Esophagus (tissue), 2 donors: ENCODE measurements at places on chromosomes 11 and 22. TPM values are rescaled to one million over a fixed set of nuclear protein-coding genes. Genes with fewer than 3 reads are reported as not detected.

Gene KCNJ1
- 0.07 TPM for polyA plus RNA-seq

Gene KRTAP5-1
- not detected for polyA plus RNA-seq

Gene ZNF70
- 0.40 TPM for polyA plus RNA-seq

Gene OR52H1
- not detected for polyA plus RNA-seq

Gene IRAG1
- 8.6 TPM for polyA plus RNA-seq

Gene TLCD5
- polyA plus RNA-seq: 0.55 TPM

Gene PGR
- 0.12 TPM for polyA plus RNA-seq

Gene RIBC2
- 1.5 TPM for polyA plus RNA-seq

Gene SHANK2
- polyA plus RNA-seq: 4.4 TPM

Gene TUBA8
- 0.98 TPM for polyA plus RNA-seq

Gene C11orf97
- polyA plus RNA-seq: not detected

Gene TEX12
- polyA plus RNA-seq: 0.12 TPM

Gene NPAS4
- polyA plus RNA-seq: 0.16 TPM

Gene RGL4
- 0.73 TPM for polyA plus RNA-seq

Gene RFPL1
- polyA plus RNA-seq: not detected

Gene KCNK4
- not detected for polyA plus RNA-seq

Gene SLC22A6
- polyA plus RNA-seq: not detected

Gene POU2AF2
- polyA plus RNA-seq: not detected

Gene KCNQ1
- 0.31 TPM for polyA plus RNA-seq

Gene SHANK3
- polyA plus RNA-seq: 4.1 TPM

Gene DGKZ
- polyA plus RNA-seq: 27.3 TPM

Gene SUSD2
- 1.4 TPM for polyA plus RNA-seq

Gene PATE2
- polyA plus RNA-seq: not detected

Gene PPME1
- 25.9 TPM for polyA plus RNA-seq

Gene CD151
- polyA plus RNA-seq: 108 TPM

Gene SLC17A6
- not detected for polyA plus RNA-seq

Gene SMTNL1
- not detected for polyA plus RNA-seq

Gene ZFTA
- polyA plus RNA-seq: 2.6 TPM

Gene TBX10
- polyA plus RNA-seq: not detected

Gene C11orf91
- polyA plus RNA-seq: 0.51 TPM
